ENCODE measurements at places on chromosomes 5 and 9. TPM values are rescaled to one million over a fixed set of nuclear protein-coding genes. Genes with fewer than 3 reads are reported as not detected.

DNA sequence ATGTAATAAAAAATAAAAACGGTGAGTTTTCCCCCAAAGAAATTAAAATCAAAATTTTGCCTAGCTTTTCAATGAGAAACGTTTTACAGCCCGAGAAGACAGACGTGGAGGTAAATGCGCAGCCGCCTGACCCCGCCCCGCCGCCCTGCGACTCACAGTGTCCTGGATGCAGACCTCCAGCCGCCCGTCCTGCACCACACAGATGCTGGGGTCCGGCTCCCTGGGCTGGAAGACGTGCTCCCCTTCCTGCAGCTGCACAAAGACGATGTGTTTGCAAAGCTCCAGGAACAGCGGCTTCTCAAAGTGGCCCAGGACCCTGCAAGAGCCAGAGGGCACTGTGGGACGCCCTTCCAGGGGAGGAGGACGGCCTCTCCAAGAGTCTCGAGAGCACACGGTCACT is 7.7 kb downstream of the PNPLA7 start:
- peaks cover 1% of the 10 kb centered on the region for H3K4me1 ChIP-seq
- no peak overlapping the region for H3K4me3 ChIP-seq
- no peaks in the 10 kb centered on the region for H3K36me3 ChIP-seq
- DNase-seq, result no peak

- H3K27me3 ChIP-seq, result no peaks in the 10 kb centered on the region
- DNase-seq, result no peak
- H3K4me1 ChIP-seq, result no peaks in the 10 kb centered on the region
- H3K27ac ChIP-seq, result peak overlapping the region; percentile 73
- H3K36me3 ChIP-seq, result no peaks in the 10 kb centered on the region
These were observed 79.5 kb downstream of the OSMR start for GRCh38 chr5:38925154-38925925.

GRCh38 chr9:71037521-71037920 is 83.9 kb downstream of the TRPM3 start:
- H3K27ac ChIP-seq, result no peak overlapping the region
- DNase-seq, result no peak
- H3K4me1 ChIP-seq, result no peaks in the 10 kb centered on the region
- H3K36me3 ChIP-seq, result no peaks in the 10 kb centered on the region
- H3K4me3 ChIP-seq, result no peak overlapping the region
- H3K27me3 ChIP-seq, result no peaks in the 10 kb centered on the region

DNA sequence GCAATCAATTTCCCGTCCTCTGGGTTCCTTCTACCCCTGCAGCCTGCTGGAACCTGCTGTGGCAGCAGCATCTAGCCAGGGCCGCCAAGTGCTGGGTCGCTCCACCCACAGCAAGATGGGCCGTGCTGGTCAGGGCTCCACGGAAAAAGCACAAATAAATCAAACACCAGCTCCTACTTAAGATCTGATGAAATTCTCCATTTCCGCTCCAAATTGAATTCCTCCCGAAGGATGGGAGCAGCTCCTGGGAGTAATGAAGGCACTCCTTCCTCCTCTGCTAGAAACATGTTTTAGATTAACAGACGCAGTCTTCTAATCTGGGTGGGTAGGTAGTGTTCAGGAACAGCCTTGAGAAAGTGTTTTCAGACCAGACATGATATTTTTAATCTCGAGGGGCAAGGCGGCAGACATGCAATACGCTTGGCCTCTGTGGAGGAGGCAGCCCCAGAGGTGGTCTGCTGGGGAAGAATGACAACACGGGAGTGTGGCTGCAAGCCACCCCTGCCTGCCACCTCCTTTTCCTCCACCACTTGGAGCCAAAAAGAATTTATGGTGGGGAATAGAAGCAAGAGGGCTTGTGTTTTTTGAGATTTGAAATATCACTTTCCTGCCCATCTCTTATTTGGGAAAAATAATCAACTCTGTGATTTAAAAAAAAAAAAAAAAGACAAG is 194.1 kb downstream of the AOPEP start:
- no peak for DNase-seq
- H3K36me3 ChIP-seq, result no peaks in the 10 kb centered on the region
- no peaks in the 10 kb centered on the region for H3K27me3 ChIP-seq
- H3K4me3 ChIP-seq, result no peak overlapping the region
- peak overlapping the region; percentile 88 for H3K27ac ChIP-seq

DNA sequence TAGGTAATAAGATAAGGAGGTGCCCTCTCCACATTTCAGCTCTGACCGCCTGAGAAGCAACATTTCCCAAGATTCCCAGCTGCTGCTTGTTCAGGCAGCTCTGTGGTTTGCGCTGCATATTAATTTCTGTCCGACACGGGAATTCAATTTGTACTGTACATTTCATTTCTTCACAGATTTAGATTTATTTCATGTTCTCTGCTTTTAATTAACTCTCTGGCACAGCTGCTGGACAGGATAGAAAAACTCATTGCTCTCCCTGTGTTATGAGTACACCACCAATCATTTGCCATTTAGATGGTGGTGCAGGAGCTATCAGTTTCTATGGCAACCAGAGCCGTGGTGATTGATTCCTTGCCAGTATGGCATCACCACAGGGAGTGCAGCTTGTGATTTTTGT is 558.5 kb downstream of the DMRTA1 start:
- H3K4me1 ChIP-seq, result no peaks in the 10 kb centered on the region
- H3K4me3 ChIP-seq, result no peak overlapping the region
- H3K27me3 ChIP-seq, result no peaks in the 10 kb centered on the region
- no peaks in the 10 kb centered on the region for H3K36me3 ChIP-seq

- no peak for DNase-seq
- no peak overlapping the region for H3K27ac ChIP-seq
- H3K27me3 ChIP-seq, result no peaks in the 10 kb centered on the region
- H3K4me1 ChIP-seq, result peaks cover 6% of the 10 kb centered on the region
- no peak overlapping the region for H3K4me3 ChIP-seq
- peaks cover 2% of the 10 kb centered on the region for H3K36me3 ChIP-seq
These were observed 86.4 kb downstream of the NR3C1 start for GRCh38 chr5:143316844-143317631.

DNA sequence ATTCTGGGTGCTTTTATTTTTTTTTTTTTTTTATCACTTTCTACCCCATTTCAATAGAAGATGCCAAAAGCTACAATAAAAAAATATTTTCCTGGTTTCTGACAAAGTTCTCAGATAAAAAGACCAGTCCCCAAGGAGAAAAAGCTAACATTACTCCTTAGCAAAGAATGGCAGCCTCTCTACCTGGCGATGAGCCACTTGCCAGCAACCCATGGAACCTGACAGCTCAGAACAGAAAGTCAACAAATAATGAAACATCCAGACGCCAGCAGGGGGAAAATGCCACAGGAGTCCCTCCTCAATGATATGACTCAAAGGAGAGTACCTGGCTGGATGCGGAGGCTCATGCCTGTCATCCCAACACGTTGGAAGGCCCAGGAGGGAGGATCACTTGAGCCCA is 123.2 kb downstream of the MYO10 start:
- no peak for DNase-seq
- H3K27me3 ChIP-seq, result no peaks in the 10 kb centered on the region
- no peaks in the 10 kb centered on the region for H3K36me3 ChIP-seq
- H3K27ac ChIP-seq, result no peak overlapping the region

- no peak for DNase-seq
- no peaks in the 10 kb centered on the region for H3K4me1 ChIP-seq
- no peaks in the 10 kb centered on the region for H3K36me3 ChIP-seq
- H3K27ac ChIP-seq, result no peak overlapping the region
These were observed 79.3 kb upstream of the ITGA1 start for GRCh38 chr5:52708463-52708862.

The HAND1 gene
- not detected for total RNA-seq

Measured in esophagus squamous epithelium (tissue), 5 donors.